Liver (tissue), 10 donors: ENCODE measurements at places on chromosomes 1 and 21.

DNA sequence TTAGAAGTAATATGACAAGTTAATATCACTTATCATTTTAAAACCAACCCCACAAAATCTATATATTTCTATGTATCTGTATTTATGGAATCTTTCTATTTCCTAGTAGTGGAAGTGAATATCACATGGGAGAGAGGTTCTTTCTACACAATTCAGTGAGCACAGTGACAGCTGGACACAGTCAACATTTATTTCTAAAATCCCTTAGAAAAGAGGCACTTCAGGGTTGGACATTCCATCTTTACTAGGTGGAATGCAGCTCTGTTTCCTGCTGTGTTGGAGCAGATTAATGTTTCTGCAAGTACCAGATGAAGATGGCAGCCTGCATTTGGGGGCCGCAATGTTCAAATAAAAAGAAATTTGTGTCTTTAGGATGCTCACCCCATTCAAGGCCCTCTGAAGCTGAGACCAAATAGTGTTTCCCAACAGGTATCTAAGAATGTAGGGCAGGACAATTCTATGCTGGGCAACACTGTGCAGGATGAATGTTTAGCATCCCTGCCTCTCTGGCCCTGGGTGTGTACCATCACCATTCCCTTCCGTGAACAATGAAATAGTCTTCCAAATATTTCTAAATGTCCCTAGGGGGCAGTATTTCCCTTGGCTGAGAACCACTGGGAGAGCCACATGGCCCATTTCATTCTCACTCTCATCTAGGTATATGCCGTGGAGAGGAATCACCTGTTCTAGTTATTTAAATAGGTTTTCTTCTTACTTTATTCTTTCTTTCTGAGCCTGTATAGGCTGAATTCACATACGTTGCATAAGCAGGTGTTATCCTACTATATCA, 394.8 kb downstream of the PRDM2 start:
- DNase-seq: no peak

DNA sequence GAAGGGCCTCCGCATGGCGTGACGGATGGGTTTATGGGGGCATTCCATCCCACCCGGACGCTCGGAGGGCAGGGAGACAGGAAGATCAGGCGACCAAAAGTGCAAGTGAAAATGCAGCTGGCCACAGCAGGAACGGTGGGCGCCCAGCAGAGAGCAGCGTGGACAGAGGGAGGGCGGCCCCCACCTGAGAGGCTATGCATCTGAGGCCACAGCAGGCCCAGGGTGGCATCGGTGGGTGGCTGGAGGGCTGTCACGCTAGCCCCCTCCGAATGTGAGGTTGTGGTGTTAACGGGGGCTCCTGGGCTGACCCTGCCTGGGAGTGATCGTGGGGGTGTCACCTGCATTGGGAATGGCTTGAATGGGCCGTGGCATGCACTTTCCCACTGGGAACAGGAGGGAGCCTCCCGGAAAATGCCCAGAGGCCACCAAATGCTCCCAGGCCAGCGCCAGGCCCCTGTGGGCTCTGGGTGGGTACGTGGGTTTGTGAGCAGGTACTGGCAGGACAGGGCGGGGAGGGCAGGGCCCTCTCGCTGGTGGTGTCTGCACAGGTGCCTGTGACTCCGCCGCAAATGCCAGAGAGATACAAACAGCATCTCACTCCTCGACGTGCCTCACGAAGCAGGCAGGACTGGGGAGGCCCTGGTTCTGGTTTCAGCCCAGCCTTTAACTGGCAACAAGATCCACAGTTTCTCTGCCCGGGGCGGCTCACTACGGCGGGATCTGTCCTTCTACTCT, 172.8 kb downstream of the PRDM16 start:
- DNase-seq: no peak

GRCh38 chr1:172870901-172871606, 179.7 kb downstream of the TNFSF18 start:
- no peak for DNase-seq

- DNase-seq: no peak
These were observed 9.6 kb downstream of the PLEKHG5 start for GRCh38 chr1:6481820-6482219.

- DNase-seq: no peak
These were observed 7.8 kb downstream of the HSPA6 start for GRCh38 chr1:161531986-161532643.

DNA sequence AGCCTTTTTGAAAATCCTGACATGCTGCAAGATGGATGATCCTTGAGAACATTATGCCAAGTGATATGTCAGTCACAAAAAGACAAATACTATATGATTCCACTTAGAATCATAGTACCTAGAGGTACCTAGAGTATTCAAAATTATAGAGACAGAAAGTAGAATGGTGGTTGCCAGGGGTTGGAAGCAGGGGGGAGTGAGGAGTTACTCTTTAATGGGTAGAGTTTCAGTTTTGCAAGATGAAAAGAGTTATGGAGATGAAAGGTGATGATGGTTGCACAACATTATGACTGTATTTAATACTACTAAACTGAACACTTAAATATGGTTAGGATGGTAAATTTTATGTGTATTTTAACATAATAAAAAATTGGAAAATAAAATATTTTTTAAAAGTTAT, 37.9 kb upstream of the PODN start:
- DNase-seq: no peak

- DNase-seq: no peak
These were observed 38.8 kb downstream of the ARID1A start for GRCh38 chr1:26734501-26735058.

DNA sequence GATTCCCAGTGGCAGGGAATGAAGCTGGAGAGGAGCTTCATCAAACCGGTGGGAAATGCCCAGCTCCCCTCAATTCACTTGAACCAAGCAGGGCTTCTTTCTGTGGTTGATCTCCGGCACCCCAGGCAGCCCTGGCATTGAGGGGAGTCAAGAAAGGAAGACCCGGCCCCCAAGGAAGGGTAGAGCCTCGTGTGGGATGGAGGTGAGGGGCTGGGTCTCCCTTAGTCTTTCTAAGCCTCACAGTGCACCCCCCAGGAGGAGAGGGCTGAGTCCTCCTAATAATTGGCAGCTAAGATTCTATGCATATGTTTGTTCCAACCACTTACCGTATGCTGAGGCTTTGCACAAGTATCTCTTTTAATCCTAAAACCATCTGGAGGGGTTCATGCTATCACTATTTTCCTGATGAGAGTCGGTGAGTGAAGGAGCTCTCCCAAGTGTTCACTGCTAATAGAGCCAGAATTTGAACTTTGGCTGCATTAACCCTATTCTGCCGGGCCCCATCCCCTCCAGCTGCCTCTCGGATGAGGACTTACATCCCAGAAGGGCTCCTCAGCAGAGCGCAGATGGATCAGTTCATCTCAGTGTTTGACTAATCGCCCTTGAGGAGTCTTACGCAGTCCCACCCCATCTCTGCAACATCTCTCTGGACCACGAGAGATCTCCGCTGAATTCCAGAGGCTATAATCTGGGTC, 33.1 kb upstream of the TMEM51 start:
- DNase-seq: no peak

GRCh38 chr1:86939406-86939805, 25.0 kb downstream of the HS2ST1 start:
- DNase-seq: no peak

DNA sequence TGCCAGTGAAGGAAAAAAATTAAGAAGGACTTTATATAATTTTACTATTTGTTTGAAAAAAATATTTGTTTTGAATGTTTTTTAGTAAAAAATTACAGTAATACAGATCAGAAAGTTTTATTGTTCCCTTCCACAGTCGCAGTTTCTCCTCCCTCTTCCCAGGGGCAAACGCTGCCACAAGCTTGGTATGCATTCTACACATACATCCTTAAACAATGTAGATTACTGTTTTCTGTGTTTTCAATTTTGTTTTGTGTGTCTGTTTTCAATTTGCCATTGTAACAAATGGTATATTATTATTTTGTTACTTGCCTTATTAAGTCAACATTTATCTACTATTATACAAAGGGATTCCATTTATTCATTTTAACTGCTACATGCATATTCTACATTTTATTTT, 257.1 kb downstream of the HMCN1 start:
- DNase-seq: no peak

GRCh38 chr1:94285031-94285654, 47.8 kb upstream of the ARHGAP29 start:
- no peak for DNase-seq

GRCh38 chr1:63640633-63641567, 47.7 kb downstream of the PGM1 start:
- DNase-seq: no peak

DNA sequence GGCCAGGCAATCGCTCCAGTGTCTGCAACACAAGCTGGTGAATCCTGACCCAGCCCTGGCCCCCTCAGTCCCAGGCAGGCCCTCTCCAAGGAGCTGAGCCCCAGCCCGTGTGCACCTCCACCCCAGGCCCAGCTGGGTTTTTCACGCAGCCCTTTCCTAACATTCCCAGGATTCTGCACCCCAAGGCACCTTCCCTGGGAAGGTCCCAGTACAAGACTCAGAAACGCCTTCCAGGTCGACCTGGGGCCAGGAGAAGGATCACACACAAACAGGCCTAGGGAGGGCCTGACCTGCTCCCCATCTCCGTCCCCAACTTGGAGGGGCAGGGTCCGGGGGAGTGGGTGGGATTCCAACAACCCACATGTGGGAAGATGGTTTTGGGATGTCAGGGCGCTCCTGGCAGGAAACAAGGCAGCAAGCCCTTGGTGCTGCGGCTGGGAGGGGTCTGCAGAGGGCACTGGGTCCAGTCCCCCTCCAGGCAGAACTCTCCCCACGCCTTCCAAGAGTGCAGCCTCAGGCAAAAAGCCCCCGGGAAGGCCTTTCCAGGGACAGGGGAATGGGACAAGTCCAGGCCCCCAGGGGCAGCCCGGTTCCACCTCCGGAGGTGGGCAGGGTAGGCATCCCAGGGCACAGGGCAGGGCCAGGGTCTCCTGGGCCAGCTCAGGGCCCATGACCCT, 58.3 kb downstream of the KCNAB2 start:
- DNase-seq: no peak

DNA sequence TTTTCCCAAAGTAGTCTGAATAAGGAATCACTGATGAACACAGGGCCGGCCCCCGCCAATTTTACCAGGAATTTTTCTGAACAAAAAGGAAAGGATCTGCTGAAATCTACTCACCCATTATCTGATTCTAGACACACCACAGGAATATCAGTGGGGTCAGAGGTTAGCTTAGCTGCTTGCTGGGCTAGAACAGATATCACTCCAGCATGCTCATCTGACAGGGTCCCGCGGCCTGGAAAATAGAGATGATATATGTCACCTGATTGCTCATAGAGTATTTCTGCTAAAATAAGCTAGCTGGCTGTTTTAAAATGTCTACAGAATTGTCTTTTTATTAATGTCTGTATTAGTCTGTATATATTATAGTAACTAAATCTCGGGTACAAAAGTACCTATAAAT, 3.7 kb downstream of the LAMTOR5 start:
- DNase-seq: no peak

DNA sequence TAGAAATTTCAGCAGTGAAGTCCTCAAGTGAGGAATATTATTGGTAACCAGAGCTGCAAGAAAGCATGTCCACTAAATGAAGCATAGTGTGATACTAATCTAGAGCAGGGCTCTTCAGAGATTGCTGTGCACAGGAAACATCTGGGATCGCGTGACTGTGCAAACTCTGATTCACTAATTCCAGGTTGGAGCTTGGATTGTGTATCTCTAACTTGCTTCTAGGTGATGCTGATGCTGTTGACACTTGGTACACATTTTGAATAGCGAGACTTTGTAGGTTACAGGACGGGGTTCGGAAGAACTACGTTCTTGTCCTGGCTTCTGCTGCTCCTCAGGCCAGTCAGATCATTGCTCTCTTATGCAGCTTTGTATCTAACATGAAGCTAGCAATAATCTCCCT, 66.5 kb downstream of the PRRX1 start:
- no peak for DNase-seq

- no peak for DNase-seq
These were observed 15.6 kb downstream of the PAX7 start for GRCh38 chr1:18646091-18646785.

DNA sequence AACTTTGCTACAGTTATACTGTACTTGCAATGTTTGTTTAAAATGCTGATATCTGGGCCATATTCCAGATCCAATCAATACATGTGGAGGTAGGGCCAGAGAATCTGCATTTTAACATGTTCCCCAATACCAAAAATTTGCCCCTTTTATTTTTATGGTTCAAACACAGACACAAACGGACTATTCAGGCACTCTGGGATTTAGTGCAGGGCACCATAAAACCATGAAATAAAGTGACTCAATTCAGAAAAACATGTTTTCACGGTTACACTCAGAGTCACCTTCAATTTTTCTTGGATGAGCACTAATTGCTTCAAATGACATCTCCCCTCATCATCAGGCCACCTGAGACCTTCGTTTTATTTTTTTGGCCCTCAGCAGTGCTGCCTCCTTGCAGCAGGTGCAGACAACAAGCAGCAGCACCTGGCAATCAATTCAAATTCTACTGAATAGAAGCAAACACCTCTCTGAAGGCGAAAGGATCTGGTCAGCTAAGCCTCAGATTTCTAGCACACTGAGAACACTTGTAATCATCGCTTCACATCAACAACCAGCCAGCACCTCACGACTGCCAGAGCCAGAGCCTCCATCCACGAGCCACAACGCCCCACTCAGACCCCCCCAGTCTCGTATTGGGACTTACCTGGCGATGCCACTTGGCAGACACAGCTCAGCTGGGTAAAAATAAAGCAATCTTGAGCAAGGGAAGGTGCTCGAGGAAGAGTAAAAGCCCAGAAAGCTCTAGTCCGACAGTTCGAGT, 1.1 kb downstream of the ERO1B start:
- DNase-seq: no peak

- no peak for DNase-seq
These were observed 30.7 kb downstream of the EVI5 start for GRCh38 chr1:92754000-92754718.

- no peak for DNase-seq
These were observed 3.5 kb upstream of the BSND start for GRCh38 chr1:54995013-54995760.
